ENCODE measurements at places on chromosomes 11 and 22. TPM values are rescaled to one million over a fixed set of nuclear protein-coding genes. Genes with fewer than 3 reads are reported as not detected.

The TSGA10IP gene
- total RNA-seq, result not detected

- DNase-seq, result no peak
Observed at GRCh38 chr22:26323013-26323412, 106.0 kb upstream of the ASPHD2 start.

DNA sequence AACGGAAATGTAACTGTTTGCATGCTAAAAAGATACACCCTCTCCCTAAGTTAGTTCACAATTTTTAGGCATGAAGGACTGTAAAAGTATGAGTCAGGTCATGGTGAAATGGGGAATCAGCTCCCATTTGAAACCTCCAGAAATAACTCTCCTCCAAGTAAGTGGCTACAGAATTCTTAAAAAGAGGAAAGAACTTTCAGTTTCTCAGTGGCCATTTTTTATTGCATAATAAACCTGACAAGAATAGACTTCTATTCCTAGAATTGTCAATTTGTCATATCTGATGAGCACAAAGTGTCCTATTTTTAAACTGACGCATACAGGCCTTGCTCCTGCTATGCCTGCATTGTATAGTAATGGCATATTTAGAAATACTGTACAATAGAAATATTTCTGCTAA, 612.2 kb downstream of the CNTN5 start:
- DNase-seq, result no peak

GRCh38 chr22:50102946-50103345, 13.1 kb downstream of the MOV10L1 start:
- DNase-seq, result no peak

- no peak for DNase-seq
Observed at GRCh38 chr22:37232140-37232998, 11.7 kb downstream of the RAC2 start.

GRCh38 chr11:95296621-95297025, 65.6 kb upstream of the SESN3 start:
- no peak for DNase-seq

GRCh38 chr22:39658367-39658766, 87.8 kb downstream of the CACNA1I start:
- no peak for DNase-seq

DNA sequence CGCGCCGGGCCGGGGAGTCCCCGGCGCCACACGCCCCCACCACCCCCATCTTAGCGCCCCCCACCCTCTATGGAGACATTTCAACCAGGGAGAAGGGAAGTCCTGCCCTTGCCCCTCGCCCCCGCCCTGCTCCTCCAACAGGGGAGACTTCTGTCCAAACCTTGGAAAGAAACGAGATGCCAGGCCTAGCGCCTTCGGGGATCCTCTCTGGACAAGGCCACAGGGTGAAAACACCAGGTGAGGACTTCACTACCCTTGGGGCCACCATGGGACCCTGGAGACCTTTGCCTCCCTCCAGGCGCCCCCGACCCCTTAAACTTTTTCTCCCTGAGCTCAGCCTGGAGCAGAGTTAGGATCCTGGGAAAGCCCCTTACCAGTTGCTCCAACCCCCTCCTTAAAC, 11.6 kb upstream of the NPAS4 start:
- DNase-seq, result no peak

- DNase-seq, result no peak
Observed at GRCh38 chr22:35303029-35303624, 3.4 kb downstream of the TOM1 start.

The GGTLC2 gene
- total RNA-seq, result not detected

DNA sequence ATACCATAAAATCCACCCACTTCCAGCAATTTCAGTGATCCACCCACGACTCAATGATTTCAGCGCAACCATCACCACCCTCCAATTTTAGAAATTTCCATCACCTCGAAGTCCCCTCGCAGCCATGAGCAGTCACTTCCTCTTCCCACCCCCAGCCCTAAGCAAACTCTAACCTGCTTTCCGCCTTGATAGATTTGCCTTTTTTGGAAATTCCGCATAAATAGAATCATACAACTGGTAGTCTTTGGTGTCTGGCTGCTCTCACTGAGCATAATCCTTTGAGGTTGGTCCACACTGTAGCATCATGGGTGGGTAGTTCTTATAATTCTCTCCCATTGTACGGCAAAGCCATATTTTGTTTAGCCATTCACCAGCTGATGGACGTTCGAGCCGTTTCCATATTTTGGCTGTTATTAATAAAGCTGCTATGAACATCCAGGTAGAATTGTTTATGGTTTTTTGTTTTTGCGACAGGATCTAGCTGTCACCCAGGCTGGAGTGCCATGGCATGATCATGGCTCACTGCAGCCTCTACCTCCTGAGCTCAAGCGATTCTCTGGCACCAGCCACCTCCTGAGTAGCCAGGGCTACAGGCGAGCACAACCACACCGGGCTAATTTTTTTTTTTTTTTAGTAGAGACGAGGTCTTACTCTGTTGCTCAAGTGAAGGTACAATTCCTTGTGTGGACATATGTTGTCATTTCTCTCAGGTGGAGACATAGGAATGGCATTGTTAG, 16.0 kb downstream of the PIM3 start:
- DNase-seq, result peak; percentile 21

The METTL15 gene
- 10.1 TPM for total RNA-seq

Data from omental fat pad (tissue), 4 donors.